AG09309 (cell line): ENCODE measurements at places on chromosomes 5 and 9.

DNA sequence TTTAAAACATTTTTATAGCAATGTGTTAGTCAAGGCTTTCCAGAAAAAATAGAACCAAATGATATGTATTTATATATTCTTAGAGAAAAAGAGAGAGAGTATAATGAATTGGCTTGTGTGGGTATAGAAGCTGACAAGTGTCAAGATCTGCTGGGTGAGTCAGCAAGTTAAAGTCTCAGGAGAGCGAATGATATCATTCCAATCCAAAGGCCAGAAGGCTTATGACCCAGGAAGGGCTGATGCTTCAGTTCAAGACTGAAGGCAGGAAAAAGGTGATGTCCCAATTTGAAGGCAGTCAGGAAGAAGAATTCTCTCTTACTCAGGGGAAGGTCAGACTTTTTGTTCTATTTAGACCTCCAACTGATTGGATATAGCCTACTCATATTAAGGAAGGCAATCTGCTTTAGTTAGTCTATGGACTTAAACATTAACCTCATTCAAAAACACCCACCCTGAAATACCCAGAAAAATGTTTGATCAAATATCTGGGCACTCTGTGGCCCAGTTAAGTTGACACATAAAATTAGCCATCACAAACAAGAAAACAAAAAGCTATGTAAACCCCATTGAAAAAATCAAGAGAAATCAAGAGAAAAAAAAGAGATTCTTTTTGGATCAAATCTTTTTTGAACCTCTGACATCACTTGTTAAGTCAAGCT is 189.6 kb downstream of the PIK3R1 start:
- DNase-seq, result no peak

- no peak for DNase-seq
Measured at GRCh38 chr9:90991953-90992352, 190.3 kb downstream of the SYK start.

DNA sequence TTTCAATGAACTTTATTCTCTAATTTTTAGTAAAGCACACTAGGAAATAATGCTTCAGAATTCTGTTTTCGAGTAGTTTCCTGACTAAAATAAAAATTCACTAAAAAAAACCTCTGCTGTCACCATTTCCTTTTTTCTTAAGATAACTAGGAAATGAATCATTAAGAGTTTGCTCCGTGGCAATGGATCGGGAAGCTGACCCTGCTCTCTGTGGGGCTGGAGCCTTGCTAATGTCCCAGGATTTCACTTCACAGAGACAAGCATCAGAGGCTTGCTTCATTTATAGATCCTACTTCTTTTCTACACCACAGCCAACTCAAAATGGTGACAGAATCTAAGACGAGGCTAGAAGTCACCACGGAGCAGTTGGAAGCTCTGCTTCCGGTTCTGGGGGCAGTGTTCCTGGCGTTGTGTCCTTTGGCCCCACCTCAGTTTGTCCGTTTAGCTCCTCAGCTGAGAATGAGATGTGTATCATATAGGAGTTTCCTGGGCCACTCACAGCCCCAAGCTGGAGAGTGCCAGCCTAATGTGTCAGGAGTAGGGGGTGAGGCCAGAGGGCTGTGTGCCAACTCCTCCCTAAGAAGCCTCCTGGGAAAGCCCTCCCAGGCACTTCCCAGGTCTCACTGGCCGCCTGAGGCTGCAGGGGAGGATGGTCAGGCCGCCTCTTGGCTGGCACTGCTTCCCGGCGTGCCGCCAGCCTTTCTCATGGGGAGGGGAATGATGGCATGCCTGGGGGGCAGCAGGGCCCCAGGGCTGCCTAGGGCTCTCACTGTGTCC is 19.6 kb downstream of the TENT4A start:
- DNase-seq, result peak; percentile 24

DNA sequence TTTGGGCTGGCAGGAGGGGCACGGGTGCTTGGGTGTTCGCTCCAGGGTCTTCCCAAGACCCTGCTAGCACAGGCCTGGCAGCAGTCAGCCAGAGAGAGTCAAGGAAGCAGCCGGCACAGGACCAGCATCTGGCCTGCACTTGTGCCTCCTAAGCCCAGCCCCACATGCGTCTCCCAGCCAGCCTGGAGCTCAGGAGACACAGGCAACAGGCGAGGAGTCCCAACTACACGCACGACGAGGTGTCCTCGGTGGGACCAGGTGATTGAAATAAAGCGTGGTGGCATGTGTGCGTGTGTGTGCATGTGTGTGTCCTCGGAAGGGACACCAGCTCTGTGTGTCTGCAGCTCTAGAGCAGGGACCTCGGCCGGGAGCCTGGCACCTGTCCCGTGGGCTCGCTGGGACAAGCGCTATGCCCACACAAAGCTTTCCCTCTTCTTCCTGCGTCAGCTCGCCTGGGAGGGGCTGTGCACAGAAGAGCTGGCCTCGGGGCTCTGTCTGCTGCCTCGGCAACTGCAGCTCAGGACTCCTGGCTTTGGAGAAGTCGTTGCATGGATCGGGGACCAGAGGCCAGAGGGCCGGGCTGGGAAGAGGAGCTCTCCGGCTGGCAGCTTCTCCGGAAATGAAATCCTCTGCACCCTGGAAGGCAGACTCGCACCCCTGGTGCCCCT is 14.7 kb upstream of the SLC9A3 start:
- DNase-seq, result no peak

DNA sequence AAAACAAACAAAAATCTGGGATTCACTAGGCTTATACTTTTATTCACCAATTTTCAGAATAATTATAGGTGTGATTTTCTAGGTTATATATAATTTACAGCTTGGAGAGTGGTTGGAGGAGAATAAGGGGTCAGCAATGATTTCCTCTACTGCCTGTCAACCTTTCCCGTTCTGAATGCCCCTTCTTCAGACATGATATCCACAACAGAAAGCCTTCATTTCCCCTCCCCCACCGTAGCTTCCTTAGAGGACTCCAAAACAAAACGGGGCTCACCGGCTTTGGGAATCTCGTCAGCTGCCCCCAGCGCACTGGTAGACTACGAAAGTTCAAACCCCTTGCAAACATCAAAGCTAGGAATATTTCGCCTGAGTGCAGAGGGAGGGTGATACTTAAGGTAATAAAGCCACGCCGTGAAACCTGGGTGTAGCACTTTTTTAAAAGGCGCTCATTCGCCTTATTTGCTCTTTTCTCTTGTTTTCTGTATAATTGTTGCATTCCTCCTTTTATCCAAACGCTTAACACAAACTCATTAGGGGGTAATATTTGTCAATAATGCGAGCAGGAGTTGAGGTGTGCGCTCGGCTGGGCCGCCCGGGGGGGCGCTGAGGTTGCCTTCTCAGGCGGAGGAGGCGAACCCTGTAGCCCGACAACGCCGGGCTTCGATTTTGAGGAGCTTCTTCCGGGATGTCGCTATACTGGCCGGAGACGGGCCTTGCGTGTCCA is 2.4 kb downstream of the OTP start:
- no peak for DNase-seq

DNA sequence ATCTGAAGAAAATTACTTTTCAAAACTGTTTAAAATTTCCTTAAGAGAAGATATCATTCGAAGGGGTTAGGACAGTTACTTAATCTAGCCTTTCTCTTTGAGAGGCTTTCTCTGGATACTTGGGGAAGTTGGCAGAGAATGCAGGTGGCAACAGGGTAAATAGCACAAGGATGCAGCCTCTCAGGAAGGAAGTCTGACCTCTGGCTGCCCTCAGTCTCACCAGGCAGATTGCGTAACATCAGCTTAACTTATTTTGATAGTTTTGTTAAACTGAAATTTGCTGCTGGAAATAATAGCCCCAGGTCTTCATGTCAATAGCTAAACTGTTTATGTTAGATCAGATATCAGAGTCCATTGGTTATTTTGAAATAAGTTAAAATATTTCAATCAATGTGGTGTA is 20.4 kb downstream of the CCDC192 start:
- DNase-seq, result no peak

DNA sequence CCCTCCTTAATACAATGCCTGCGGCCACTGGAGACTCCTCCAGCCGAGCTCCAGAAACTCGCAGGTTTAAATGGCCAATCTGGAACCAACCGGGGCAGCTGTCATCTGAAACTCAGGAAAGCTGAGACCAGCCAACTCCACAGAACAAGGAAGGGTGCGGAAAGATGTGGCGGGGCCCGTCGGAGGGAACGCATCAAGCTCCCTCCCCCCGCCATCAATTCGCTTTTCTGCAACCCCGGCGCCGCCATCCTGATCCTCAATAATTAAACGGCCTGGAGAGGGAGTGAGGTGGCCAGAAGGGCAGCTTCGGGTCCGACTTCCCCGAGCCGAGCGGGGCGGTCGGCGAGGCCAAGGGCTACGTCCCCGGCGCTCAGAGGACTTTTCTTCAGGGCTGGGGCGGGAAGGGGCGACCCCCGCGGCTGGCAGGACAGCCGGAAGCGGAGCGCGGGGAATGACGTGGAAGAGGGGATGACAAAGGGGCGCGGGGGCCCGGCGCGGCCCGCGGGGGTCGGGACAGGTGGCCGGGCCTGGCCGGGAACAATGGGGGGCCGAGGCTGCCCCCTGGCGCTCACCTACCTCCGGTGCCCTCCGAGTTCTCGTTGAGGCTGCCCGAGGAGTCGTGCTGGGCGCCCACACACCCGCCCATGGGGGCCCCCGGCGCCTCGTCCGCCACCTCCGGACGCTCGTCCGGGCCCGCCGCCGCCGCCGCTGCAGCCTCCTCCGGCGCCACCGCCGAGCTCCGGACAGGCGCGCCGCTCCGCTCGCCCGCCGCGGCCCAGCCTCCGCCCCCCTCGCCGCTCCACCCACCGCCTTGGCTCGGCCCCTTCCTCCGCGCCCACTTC is at the start of gene UBTD2:
Gene UBTD2 (minus strand): TSS at position 745 of the 842 bp plus-strand sequence. CDS start 99 bp downstream, at position 646.
- DNase-seq, result no peak

GRCh38 chr5:119582987-119583386 is 46.4 kb upstream of the FAM170A start:
- DNase-seq, result no peak
